CD4-positive, alpha-beta T cell treated with Interleukin-21 for 1 hour (primary cell): ENCODE measurements at places on chromosomes 3 and 15.

GRCh38 chr15:87949575-87950223, 306.8 kb downstream of the NTRK3 start:
- no peak for DNase-seq

DNA sequence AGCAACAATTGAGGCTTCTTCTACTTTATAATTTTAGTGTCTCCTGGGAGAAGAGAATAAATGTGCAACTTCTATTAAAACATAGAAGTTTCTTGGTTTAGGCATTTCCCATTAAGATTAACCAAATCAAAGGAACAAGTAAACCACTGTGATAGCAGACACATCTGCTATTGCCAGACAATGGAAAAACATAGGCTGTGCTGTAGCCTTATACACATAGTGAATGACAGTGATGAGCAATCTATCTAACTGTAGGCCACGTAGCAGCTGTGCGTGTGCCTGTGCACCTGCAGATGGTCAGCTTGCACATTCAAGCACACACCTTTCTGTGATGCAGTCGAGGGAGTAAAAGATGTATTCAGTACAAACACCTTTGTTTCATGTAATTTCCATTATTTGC, 32.7 kb downstream of the GNB4 start:
- DNase-seq: no peak

- no peak for DNase-seq
These were observed 18.1 kb downstream of the FBN1 start for GRCh38 chr15:48627260-48627940.

GRCh38 chr3:190224863-190225692, 97.2 kb downstream of the CLDN1 start:
- DNase-seq: peak; percentile 7

GRCh38 chr3:66692042-66692765, 191.4 kb upstream of the LRIG1 start:
- DNase-seq: no peak

- no peak for DNase-seq
These were observed 467.9 kb downstream of the SOX2 start for GRCh38 chr3:182179631-182180030.

- DNase-seq: peak; percentile 34
These were observed 1.3 kb upstream of the MEF2A start for GRCh38 chr15:99564221-99565048.

DNA sequence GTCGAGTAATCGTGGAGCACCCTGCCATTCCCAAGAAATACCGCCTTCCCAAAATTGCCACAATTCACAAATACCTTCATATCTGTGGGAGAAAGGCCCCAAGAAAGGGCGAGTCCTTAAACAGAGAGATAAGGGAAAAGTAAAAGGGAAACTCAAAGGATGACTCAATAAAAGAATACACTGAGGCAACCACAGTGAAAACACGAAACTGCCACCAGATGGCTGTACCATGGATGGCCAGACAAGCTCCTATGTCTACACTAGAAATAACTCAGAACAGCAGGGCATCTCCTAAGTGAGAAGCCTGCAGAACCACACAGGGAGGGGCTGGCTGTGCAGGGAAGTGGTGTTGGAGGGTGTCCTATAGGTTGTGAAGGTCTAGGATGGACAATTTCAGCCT, 25.0 kb downstream of the SRGAP3 start:
- no peak for DNase-seq

GRCh38 chr3:172506094-172506493, 17.1 kb downstream of the TNFSF10 start:
- DNase-seq: no peak

- DNase-seq: no peak
These were observed 82.0 kb downstream of the LIPC start for GRCh38 chr15:58513726-58514336.

DNA sequence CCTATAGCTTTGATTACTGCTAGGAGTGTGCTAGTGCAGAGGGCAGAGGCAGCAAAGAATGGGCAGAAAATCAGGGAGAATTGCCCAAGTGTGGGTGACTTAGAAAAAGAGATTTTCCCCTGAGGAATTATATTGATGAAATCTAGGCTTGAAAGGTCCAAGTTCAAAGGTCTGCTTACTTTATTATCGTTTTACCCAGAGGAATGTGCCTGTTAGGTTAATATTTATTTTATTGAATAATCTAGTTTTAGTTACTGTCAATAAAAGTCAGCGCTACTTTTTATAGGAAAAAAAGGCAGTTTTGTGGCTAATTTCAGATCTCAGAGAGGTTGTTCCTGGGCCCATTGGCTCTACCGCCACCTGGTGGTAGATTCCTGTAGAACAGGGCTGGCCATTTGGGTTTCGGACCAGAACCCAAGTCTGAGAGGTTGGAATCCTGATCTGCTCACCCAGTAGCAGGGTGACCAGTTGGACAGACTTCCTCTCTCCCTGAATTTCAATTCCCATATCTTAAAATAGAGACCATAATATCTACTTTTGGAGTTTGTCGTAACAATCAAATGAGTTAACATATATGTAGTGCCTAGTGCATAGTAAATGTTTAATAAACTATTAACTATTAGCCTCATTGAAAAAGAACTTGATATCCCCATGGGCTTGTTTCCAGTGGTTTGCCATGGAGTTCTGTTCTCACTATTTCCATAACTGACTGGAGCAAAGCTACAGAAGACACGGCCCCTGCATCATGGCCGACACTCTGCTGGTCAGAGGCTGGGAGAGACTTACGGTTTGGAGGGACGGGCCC, 62.7 kb upstream of the ZNF148 start:
- peak; percentile 62 for DNase-seq

DNA sequence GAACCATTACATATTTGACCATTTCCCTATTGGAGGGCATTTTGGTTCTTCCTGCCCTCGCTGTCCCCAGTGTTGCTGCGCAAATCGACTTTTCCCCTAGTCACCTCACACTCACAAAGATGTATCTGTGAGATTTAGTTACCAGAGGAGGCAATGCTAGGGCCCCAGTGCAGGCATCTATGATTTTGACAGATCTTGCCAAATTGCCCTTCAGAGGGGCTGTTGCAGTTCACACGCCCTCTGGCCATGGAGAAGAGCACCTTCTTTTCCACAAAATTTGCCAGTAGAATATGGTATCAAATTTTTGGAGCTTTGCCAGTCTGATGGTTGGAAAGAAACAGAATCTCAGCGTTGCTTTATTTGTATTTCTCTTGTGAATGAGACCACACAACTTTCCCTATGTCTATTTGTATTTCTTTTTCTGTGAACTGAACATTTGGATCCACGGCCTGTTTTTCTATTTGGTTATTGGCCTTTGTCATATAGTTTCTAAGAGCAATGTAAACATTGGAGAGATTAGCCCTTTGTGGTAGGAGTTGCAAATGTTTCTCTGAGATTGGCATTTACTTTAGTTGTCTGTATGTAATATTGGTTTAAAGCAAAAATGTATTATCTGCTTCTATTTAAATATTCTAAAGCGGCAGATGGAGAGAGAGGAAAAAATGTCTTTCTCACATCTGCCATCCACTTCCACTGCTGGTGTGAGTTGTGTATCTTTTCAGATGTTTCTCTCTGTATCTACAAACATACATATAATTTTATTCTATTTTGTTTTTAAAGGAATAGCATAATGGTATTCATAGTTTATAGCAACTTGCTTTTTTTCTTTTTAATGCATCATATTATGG, 66.1 kb downstream of the DNASE1L3 start:
- no peak for DNase-seq

GRCh38 chr15:31352339-31352751, 25.7 kb downstream of the KLF13 start:
- DNase-seq: no peak

GRCh38 chr3:186988806-186989205, 58.5 kb downstream of the ST6GAL1 start:
- DNase-seq: no peak

- peak; percentile 29 for DNase-seq
These were observed 534 bp downstream of the FRMD5 start for GRCh38 chr15:44194323-44195150.

- no peak for DNase-seq
These were observed 75.9 kb upstream of the ALDH1L1 start for GRCh38 chr3:126256251-126256650.

- no peak for DNase-seq
These were observed 2.8 kb downstream of the RRP9 start for GRCh38 chr3:51938780-51939425.

DNA sequence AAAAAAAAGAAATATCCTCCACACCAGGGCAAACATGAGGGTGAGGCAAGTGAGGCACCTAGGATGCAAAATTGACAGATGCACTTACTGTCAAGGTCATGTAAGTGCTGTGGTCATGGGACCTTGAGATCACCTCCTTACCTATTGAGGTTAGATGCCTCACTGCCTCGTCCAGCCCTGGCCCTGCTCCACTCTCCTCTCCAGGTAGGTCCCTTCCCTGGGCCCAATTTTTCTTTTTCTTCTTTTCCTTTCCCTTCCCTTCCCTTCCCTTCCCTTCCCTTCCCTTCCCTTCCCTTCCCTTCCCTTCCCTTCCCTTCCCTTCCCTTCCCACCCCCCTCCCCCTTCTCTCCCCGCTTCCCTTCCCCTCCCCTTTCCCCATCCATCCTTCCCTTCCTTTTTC, 71.1 kb upstream of the DLG1 start:
- DNase-seq: no peak

- no peak for DNase-seq
These were observed 37.5 kb upstream of the FSTL1 start for GRCh38 chr3:120488296-120488695.

DNA sequence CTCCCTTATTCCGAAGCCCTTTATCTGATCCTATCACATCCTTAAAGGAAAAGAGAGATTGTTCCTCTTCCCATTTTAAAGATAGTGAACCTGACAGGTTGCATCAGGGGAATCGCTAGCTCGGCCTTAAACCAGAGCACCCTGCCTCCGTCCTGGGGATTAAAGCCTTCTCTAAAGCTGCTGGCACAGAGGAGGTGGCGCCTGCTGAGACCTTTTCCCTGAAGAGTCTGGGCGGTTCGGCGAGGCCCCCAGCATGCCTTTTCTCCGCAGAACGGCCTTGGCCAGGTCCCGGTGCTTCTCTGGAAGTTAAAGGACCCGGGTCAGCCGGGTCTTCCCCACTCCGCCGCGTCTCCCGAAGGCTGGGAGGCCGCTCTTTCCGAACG, 593 bp downstream of the FAM219B start:
- no peak for DNase-seq

DNA sequence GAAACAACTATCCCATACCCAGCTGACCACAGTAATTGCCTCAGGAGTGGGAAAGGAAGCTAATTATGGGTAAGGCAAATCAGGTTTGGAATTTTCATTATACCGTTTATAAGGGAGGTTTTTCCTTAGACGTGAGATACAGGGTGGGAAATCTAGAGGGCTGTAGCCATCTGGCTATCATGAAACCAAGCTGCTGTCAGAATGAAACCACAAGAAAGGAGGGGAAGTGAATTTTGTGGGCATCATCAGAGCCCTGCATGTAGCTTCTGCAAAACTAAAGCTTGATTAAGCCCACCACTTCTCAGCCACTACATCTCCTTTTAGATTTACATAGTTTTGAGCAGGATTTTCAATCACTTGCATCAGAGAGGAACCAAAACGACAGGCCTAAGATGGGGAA, 893.5 kb downstream of the TUSC7 start:
- DNase-seq: no peak
